ENCODE measurements at places on chromosomes 11 and 22.

DNA sequence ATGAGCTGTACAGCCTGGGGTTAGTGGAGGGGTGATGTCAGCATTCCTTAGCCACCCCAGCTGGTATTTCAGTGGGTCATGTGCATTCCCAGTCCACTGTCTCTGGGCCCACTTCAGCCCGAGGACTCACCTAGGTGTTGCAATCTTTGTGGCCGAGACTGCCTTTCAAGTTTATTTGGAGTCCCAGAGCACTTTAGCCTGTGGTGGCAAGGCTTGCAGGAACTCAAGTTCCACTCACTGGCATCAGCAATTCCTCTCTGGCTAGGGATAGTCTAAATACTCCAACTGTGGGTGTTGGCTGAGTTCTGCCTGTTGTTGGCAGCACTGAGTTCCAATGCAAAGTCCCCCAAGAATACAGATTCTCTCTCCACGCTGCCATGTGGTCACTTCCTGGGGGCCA lies 191.6 kb upstream of the PGR start:
- DNase-seq, result no peak

GRCh38 chr11:61985869-61986268 lies 18.4 kb upstream of the FTH1 start:
- no peak for DNase-seq

DNA sequence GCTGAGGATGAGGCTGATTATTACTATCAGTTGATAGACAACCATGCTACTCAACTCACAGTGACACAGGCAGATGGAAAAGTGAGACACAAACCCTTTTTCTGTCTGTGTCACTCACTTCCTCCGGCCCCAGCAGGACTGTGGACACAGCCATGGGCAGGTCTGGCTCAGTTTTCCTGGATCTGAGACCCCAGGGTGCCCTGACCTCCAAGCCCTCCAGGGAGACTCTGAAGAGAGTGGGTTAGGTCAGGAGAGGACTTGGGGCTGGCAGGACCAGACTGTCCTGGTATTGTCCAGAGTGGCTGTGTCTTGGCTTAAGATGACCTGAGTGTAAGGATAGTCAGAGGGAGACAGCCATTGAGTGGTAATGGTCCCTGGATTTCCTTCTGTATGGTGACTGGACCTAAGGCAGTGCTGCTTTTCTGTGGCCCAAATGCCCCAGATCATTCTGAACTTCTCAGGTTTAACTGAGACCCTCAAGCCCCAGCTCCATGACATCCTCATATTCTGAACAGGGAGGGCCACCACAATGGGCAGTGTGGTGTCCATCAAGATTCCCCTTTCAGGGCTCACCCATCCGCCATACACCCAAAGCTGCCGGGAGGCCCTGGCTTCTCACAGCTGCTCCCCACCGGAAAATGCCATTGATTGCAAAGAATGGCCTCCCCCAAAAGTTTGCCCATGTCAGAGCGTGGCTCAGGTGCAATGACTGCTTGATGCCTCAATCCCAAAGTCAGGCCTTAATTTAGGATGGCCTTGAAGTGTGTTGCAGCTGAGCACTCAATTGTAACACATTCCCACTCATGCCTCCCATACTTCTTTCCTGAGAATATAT lies 36.2 kb upstream of the PRAME start:
- no peak for DNase-seq

DNA sequence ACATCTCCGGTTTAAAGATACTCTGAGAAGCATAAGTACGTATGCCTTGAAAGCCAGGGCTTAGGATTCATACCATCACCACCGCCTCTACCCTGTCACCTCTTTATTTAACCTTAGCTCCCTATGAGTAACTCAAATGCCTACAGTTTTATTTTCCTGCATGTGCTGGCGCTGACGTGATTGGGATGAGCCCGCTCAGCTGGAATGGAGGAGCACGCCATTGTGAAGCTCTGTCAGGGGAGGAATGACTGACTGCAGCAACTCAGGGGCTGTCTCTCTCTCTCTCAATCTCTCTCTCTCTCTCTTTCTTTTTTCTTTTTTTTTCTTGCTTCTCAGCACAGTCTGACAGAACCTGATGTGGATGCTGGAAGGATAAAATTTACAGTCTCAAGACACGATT lies 12.4 kb downstream of the CAVIN3 start:
- no peak for DNase-seq

GRCh38 chr11:22163394-22163797 lies 29.5 kb upstream of the ANO5 start:
- no peak for DNase-seq

- DNase-seq, result no peak
These were observed 165.4 kb downstream of the FEZ1 start for GRCh38 chr11:125330462-125331325.

DNA sequence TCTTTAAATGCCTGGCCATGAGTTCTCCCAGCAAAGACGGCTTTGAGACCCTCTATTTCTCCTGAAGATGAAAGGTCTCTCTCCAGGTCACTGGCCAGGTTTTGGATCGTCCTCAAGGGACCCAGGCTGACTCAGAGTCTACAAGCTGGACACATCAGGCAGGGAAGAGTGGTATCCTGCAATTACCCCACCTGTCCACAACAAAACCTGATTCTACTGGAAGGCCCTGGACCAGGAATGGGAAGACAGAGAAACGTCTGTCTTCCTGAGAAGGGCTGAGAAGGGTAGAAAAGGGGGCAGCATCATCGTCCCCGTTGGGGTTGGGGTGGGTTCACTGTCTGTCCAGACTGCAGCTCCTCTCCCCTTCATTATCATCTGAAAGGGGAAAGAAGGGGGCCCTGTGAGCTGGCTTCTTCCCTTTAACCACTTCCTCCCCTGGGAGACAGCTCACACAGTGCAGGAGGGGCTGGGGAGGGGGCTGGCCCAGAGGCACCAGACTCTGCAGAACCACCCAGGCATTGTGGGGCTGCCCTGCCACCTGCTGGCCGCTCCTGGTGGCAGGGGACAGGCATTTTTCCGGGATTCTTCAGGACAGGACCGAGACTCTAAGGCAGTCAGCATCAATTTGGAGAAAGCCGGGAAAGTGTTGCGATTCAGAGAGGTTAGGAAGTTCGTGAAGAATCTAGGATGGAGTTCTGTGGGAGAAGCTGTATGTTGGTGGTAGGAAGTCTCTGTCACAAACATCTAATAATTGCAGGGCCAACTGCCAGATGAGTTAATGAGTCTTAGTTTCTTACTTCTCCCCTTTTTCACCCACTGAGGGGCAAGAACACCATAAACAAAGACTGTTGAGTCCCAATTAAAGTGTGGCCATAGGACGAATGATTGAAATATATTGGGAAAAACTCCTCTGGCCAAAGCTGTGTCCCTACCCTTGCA lies 57.6 kb downstream of the SYN3 start:
- DNase-seq, result peak; percentile 27

DNA sequence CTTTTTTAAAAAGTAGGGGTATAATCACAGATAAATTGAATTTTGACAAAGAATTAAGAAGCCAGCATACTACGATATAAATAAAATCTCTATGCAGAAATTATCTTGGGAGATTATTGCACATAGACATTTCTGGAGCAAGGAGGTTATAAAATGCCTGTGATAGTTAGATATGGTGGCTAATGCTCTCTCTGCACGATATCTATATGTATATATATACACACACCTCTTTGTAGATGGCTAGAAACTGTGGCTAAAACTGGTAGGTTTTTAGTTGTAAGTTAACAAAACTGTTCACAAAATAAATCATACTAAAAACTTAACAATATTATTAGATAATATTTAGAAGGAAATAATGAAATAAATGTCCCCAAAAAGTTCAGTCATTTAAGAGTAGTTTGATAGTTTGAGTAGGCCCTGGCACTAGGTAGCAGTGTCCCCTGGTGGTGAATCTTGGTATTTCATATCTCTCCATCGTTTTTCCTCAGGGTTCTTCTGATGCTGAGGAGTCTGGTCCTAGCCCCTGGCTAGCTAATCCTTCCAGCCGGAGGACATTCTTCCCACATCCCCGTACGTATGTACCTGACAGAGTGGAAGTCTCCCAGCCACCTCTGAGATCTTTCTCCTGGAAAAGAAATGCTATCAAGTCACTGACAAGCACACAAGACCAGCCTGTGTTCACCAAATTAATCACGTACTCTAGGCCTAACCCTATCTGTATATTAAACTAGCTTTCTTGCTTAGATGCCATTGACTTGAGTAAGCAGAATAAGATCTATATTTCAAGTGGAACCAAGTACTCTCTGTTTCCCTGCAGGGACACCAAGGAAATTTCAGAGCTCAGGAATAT lies 32.2 kb downstream of the ART5 start:
- DNase-seq, result peak; percentile 37

DNA sequence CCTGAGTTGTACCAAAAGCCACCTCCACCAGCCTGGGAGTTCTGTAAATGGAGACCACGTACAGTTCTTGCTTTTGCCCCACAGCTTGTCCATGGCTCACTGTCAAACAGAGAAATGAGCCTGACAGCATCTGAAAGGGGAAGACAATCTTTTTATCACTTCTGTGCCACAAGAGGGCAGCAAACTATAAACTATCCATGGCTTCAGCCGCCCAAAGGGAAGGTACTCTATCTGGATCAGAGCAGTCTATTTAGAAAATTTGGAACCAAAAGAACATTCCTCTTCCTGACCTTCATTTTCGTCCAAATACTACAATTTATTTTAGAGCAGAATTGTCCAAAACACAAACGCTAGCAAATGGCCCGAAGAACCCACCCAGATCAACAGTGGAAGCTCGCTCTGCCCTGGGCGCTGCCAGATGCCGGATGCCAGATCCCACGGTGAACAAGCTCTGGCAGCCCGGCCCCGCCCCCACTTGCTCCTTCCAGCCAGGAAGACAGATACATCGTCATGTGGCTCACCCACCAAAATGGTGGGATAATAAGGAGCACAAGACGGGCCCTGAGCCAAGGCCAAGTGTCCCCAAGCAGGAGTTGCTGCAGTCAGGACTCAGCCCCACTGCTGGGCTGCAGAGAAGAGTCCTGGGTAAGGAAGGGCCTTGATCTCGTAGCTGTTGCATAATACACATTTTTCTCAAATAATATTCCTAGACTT lies 23.9 kb upstream of the SCGB1A1 start:
- peak; percentile 82 for DNase-seq

- no peak for DNase-seq
These were observed 31.9 kb downstream of the OPCML start for GRCh38 chr11:133500435-133500834.

DNA sequence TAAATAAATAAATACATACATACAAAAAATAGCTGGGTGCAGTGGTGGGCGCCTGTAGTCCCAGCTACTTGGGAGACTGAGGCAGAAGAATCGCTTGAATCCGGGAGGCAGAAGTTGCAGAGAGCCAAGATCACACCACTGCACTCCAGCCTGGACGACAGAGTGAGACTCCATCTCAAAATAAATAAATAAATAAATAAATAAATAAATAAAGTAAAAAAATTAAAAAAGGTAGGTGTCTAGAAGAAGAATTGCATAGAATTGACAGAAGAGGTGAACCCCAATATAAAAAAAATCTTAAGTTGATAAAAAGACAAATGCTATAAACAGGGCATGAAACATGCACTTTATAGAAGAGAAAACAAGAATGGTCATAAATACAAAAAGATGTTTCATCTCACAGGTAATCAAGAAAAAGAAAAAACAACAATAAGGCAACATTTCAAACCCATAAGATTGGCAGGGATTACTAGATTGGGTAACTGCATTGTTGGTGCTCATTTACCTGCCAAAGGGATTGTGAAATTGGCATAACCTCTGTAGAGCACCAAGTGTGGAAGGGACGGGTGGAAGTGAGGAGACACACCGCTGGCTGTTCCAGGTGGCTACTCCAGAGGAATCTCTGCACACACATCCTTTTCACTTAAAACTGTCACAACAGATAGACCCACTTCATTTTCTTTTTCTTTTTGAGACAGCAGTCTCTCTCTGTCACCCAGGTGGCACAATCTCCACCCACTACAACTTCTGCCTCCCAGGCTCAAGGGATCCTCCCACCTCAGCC lies 44.7 kb downstream of the NF2 start:
- no peak for DNase-seq

- no peak for DNase-seq
These were observed 19.3 kb upstream of the TMEM191C start for GRCh38 chr22:21447694-21448402.

DNA sequence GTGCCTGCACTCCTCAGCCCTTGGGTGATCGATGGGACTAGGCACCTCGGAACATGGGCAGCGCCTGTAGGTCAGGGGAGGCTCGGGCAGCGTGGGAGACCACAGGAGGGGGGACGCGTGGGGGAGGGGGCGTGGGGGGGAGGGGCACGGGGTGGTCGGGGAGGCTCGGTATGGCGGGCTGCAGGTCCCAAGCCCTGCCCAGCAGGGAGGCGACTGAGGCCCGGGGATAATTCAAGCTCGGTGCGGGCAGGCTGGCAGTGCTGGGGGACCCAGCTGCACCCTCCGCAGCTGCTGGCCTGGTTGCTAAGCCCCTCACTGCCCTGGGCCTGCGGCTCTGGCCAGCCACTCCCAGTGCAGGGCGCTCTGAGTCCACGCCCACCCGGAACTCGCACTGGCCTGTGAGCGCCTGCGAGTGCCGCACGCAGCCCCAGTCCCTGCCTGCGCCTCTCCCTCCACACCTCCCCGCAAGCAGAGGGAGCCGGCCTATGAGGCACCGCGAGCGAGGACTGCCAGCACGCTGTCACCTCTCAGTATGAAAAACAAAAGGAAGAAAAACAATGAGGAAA lies 1698.3 kb upstream of the RAG2 start:
- no peak for DNase-seq

- no peak for DNase-seq
These were observed 2.4 kb upstream of the LRP4 start for GRCh38 chr11:46920755-46921154.

DNA sequence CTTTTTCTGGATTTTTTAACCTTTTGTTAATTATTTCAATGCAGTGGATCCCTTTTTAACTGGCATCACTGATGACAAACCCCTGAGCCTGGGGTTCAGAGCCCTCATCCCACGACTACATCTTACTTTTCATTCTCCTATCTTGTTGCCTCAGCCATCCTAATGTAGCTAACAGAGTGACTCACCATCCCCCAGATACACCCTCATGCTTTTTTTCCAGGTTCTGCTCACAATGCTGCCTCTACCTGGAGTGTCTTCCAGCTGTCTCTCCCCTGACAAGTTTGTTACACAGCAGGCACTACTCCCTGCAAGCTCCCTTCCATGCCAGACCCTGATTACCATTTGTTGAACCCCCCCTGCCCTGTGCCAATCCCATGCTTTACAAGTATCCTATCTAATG lies 135.4 kb downstream of the NCAM1 start:
- no peak for DNase-seq

- DNase-seq, result peak; percentile 81
These were observed 12.1 kb downstream of the LRFN4 start for GRCh38 chr11:66868726-66869566.

DNA sequence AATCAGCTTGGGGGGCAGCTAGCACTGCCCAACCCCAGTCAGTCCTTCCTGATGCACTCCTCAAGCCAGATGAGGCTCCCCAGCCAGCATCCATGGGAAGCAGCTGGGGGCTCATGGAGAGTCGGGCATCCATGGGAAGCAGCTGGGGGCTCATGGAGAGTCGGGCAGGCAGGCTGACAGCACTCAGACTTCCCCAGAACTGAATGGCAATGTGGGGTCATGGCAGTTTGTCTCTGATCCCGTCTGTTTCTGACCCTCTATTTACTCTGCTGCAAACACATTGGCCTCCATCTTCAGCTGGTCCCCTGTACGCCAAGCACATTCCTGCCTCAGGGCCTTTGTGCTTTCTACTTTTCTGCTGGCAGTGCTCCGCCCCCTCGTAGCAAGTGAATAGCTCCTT lies 314.8 kb downstream of the NTM start:
- DNase-seq, result no peak

- peak; percentile 19 for DNase-seq
These were observed 821 bp downstream of the CELF1 start for GRCh38 chr11:47552056-47552565.

- no peak for DNase-seq
These were observed 289.5 kb downstream of the CADM1 start for GRCh38 chr11:115214644-115215234.

Measured in activated CD4-positive, alpha-beta T cell treated with anti-CD3 and anti-CD28 coated beads, Interleukin-2, amount 50 U/mL, for 16 hours (primary cell).